Ureter (tissue), 1 donor: ENCODE measurements at places on chromosomes 7 and 10. TPM values are rescaled to one million over a fixed set of nuclear protein-coding genes. Genes with fewer than 3 reads are reported as not detected.

The VSIR gene
- 65.6 TPM for total RNA-seq

GRCh38 chr7:42407021-42407710 lies 170.2 kb upstream of the GLI3 start:
- no peak for DNase-seq

DNA sequence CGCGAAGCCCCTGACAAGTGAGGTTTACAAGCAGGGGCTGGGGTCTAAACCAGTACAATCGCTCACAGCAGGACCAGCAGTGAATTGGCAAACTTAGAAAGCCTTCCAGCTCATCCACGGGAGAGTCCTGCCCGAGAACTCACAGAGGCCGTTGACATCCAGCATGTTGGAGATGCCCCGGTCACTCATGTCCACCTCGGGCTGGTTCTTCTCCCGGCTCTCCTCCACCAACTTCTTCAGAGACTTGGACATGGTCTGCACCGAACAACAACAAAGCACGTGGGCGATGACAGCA lies 447 bp downstream of the RSU1 start:
- no peak for DNase-seq

- no peak for DNase-seq
Observed at GRCh38 chr10:30596013-30596412, 33.5 kb downstream of the LYZL2 start.

DNA sequence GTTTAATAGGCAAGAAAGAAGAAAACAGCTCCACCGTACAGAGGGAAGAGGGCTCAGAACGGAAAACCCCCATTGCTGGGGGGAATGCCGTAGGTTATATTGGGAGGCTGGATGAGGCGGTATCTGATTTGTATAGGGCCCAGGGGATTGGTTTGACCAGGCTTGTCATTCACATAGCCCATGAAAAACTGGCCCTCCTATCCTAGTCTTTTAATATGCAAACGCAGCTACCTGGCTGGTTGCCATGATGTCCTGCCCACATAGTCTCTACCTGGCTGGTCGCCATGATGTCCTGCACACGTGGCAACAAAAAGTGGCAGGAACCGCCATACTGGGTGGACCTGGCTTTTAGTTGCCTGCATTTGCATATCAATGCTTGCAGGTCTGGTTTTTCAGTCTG lies 84.7 kb downstream of the AUTS2 start:
- no peak for DNase-seq
